Stimulated activated naive B cell treated with anti-CD40 and anti-IgM and Interleukin-4, amounts not matched to agents 10 μg/mL and 1 μg/mL and 100 μg/mL, for 72 hours (primary cell): ENCODE measurements at places on chromosomes 2 and 18.

- no peaks in the 10 kb centered on the region for H3K4me1 ChIP-seq
- no peak for DNase-seq
- no peak overlapping the region for H3K27ac ChIP-seq
- H3K27me3 ChIP-seq = no peaks in the 10 kb centered on the region
- H3K4me3 ChIP-seq = no peak overlapping the region
- no peaks in the 10 kb centered on the region for H3K36me3 ChIP-seq
Observed at GRCh38 chr2:123791684-123792083, 233.4 kb upstream of the CNTNAP5 start.

DNA sequence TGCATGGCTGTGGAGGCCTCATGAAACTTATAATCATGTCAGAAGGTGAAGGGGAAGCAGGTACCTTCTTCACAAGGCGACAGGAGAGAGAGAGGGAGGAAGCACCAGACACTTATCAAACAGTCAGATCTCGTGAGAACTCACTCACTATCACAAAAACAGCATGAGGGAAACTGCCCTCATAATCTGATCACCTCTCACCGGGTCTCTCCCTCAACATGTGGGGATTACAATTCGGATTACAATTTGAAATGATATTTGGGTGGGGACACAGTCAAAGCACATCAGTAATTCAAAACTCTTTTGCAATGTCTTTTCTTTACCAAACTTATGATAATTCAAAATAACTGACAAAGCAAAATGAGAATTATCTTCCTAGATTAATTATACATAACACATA is 8.5 kb upstream of the CCDC68 start:
- peaks cover 18% of the 10 kb centered on the region for H3K27me3 ChIP-seq
- H3K4me3 ChIP-seq = no peak overlapping the region
- no peak overlapping the region for H3K27ac ChIP-seq
- no peak for DNase-seq
- peaks cover 2% of the 10 kb centered on the region for H3K4me1 ChIP-seq

DNA sequence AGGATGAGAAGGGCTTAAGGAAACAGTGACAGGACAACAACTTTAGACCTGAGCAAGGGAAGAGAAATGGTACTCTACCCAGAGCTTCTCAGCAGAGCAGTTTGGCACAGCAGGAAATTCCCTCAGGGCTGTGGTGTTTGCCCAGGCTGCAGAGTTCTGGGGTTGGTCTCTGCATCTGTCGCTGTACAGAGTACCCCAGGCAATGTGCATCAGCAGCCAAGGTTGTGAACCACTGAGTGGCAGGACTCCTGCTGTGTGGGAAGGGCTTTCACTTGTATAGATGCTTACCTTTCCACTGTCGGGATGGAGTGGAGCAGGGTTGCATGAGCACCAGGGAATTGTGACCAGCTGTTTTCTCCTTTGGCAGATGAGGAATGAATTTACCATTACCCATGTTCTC is 21.2 kb downstream of the STAMBP start:
- H3K4me3 ChIP-seq = no peak overlapping the region
- H3K27me3 ChIP-seq = no peaks in the 10 kb centered on the region
- no peak overlapping the region for H3K27ac ChIP-seq
- H3K36me3 ChIP-seq = peaks cover 42% of the 10 kb centered on the region
- peaks cover 4% of the 10 kb centered on the region for H3K4me1 ChIP-seq

- no peak overlapping the region for H3K27ac ChIP-seq
- H3K36me3 ChIP-seq = no peaks in the 10 kb centered on the region
- H3K4me1 ChIP-seq = no peaks in the 10 kb centered on the region
- H3K4me3 ChIP-seq = no peak overlapping the region
- H3K27me3 ChIP-seq = peaks cover 6% of the 10 kb centered on the region
Observed at GRCh38 chr2:100673691-100674485, 111.1 kb downstream of the PDCL3 start.

GRCh38 chr2:223941579-223942277 is 3.4 kb downstream of the WDFY1 start:
- no peak for DNase-seq
- H3K27ac ChIP-seq = peak overlapping the region; percentile 89
- H3K27me3 ChIP-seq = no peaks in the 10 kb centered on the region
- H3K36me3 ChIP-seq = peaks cover 35% of the 10 kb centered on the region
